Mucosa of descending colon (tissue), 3 donors: ENCODE measurements at places on chromosomes 16 and 17. TPM values are rescaled to one million over a fixed set of nuclear protein-coding genes. Genes with fewer than 3 reads are reported as not detected.

GRCh38 chr16:74099530-74099929 lies 197.1 kb upstream of the PSMD7 start:
- DNase-seq: no peak

DNA sequence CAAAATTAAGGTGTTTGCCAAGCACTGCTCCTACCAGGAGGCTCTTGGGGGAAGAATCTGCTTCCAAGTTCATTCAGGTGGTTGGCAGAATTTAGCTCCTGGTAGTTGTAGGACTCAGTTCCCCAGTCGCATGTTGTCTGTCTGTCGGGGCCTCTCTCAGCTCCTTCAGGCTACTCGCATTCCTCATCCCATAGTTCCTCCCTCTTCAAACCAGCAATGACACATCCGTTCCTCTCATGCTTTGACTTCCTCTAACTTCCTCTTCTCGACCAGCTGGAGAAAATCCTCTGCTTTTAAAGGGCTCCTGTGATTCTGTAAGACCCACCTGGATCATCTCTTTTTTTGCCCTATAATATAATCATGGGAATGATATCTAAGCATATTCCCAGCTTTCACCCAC lies 108.1 kb downstream of the PMP22 start:
- DNase-seq: no peak

- no peak for DNase-seq
Observed at GRCh38 chr16:72044296-72044695, 10.0 kb upstream of the HP start.

PRSS27 gene
- 1.1 TPM for total RNA-seq

RAB37 gene
- 9.0 TPM for total RNA-seq

KRT17 gene
- total RNA-seq: not detected

INCA1 gene
- 3.5 TPM for total RNA-seq
